ENCODE measurements at places on chromosomes 13 and 19.

GRCh38 chr13:113540523-113540922, 44.0 kb upstream of the TFDP1 start:
- no peak for DNase-seq

DNA sequence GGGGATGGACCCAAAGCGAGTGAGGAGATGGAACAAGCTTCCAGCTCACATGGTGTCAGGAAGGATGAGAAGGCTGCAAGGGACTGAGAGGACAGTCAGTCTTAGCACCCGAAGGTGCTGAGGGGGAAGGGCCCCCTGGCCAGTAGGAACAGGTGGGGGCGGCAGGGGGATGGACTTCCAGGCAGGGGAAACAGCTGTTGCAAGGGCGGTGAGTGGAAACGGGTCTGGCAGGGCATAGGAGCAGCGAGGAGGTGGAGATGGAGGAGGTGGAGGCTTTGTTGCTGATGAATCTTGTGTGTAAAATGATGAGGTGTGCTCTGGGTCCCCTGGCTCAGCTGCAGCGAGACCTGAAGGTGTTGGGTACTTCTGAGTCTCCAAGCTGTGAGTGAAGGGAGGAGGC, 1.2 kb downstream of the MAP1S start:
- no peak for DNase-seq

GRCh38 chr13:60612593-60612992, 215.6 kb downstream of the TDRD3 start:
- DNase-seq: no peak

GRCh38 chr13:42992764-42993122, 702 bp upstream of the EPSTI1 start:
- no peak for DNase-seq

DNA sequence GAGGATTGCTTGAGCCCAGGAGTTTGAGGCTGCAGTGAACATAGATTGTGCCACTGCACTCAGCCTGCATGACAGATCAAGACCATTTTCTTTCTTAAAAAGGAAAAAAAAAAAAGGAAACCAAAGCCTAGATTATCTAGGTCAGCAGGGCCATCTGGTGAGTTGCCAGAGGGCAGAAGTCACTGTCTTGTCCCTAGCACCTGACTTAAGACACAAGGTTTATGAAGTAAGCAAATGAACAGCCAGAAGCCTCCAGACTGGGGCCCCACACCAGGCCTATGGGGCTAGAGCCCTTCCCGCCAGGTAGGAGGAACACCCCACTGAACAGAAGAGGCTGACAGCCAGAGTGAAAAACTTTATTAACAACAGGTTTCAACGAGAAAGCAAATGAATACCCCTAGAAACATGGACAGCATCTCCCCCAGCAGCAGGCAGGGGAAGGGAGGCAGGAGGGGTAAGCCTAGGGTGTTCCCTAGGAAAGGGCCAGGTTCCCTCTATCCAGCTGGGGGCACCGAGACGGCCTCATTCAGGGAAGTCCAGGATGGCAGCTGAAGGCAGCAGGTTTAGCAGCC, 1.2 kb downstream of the WDR83 start:
- DNase-seq: no peak

GRCh38 chr19:952680-953444, 27.0 kb downstream of the ARID3A start:
- DNase-seq: no peak

DNA sequence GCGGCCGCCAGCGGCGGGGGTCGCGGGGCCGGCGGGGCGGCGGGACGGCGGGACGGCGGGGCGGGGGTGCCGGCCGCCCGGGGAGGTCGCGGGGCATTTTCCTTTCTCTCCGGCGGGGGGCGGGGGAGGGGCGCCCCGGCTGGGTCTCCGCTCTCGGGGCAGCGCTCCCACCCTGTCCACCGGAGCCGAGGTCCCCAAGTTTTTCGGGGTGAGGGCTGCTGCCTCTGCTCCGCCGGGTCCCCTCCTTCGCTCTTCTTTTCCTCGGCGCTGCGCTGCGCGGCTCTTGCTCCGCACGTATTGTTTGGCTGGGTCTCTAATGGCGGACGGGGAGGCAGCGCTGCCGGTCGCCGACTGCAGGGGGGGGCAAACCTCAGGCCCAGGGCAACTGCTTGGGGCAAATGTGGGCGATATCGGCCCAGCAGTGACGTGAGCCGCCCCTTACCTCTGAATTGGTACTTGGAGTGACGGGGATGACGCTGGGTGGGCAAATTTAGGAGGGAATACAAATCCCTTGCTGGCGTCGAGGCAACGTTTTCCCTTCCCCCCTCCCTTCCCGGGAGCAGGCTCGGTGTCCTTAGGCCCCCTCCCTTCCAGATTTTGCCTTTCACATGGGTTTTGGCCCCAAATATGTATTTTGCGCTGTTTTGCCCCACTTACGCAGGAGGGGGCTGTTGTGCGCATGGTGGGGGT, 759 bp downstream of the ZMYM2 start:
- DNase-seq: peak; percentile 9

DNA sequence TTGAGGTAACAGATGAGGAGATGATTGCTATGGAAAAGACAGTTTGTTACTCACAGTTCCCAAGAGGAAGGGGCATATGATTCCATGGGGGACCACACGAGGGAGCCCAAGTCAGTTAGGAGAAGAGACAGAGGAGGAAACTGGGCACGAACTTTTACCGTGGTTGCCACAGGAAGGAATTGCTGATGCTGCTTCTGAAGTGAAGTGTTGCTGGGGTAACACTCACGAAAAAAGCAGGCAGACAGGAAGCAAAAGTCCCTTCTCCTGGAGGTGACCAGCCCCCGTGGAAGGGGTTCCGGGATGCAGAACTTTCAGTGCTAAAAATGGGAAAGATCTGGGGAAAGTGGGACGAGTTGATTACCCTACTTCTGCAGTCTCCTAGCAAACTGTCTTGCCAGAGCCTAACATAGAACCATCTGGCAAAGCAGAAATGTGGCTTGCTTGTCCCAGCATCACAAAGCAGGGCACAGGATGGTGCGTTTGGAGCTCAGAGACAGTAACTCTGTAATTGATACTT, 35.4 kb upstream of the MAP3K10 start:
- no peak for DNase-seq

DNA sequence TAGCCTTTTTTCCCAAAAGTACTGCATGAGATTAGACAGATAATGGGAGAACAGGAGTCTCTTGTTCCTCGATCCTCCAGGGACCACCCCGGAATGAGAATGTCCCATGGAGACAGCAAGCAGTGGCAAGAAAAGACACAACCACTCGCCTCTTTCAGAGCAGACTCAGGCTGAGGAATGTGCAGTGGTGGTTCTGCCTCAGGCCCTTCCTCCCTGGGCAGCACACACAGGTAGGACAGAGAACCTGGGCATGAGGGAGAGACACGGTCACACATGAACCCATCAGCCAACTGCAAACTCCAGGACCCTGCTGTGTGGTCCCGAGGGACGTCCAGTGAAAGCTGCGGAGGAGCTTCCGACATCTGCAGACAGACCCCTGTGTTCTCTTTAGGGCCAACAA, 31.0 kb downstream of the CRYL1 start:
- no peak for DNase-seq

GRCh38 chr19:42129399-42130253, 2.6 kb downstream of the POU2F2 start:
- DNase-seq: no peak

DNA sequence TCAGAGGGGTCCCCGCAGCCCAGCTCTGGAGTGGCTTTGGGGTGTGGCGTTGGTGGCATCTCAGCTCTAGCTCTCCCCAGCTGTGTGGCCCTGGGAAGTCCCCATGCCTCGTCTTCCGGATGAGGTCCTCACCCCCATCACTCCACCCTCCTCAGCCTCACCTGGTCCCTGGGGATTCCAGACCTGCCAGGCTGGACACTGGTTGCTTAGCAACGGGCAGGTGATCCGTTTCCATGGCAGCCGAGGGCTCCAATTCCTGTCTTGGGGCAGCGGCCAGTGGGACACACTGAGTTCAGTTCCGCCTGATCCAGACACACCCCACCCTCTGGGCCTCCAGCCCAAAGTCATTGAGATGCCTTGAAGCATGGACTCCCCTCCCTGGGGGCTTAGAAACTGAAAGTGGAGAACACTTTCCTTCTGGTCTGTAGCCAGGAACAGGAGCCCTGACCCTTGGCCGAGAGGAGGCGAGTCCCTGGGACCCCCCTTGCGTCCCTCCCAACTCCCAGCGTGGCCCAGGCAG, 7.7 kb upstream of the MISP start:
- peak; percentile 73 for DNase-seq

DNA sequence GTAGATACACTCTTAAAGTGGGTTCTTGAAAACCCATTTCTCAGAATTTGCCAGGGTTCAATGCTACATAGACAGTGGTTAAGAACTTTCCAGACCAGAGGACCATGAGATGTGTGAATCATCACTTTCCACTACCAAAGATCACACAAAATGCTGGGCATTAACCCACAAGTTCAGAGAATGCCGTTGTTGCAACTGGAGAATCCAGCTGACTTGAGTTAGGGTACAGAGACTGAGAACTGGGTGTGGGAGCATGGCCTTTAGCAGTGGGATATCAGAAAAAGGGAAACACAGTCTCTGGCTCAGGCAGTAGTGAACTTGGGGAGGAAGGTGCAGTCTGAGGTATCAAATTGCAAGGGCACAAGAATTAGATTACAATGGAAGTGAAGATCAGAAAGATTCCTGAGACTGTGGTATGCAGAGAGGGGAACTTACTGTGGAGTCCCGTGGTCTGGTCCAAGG, 51.5 kb upstream of the WDFY2 start:
- DNase-seq: no peak

Measured in NCI-H2029 (cell line).